Lung (tissue), 17 donors: ENCODE measurements at places on chromosomes 4 and X. TPM values are rescaled to one million over a fixed set of nuclear protein-coding genes. Genes with fewer than 3 reads are reported as not detected.
A peak's percentile ranks its signal among the peaks of the same experiment; 100 is the strongest.

Gene COMMD8
- total RNA-seq: 15.0 TPM

- H3K4me3 ChIP-seq: no peak overlapping the region
- H3K36me3 ChIP-seq: peaks cover 2% of the 10 kb centered on the region
- DNase-seq: no peak
These were observed 13.5 kb upstream of the LIMCH1 start for GRCh38 chr4:41524425-41524824.

Gene SLC2A9
- total RNA-seq: 18.6 TPM

DNA sequence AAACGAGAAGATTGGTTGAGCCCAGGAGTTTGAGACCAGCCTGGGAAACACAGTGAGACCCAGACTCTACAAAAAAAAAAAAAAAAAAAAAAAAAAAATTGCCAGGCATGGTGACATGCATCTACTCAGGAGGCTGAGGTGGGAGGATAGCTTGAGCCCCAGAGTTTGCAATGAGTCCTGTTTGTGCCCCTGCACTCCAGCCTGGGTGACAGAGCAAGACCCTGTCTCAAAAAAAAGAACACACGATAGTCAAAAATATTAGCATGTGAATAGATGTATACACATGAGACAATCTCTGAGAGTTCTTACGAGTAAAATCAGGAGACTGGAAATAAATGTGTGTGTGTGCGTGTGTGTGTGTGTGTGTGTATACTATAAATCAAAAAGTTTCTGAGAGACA lies 966.3 kb downstream of the FSTL5 start:
- DNase-seq: no peak
- no peaks in the 10 kb centered on the region for H3K36me3 ChIP-seq
- H3K4me1 ChIP-seq: no peaks in the 10 kb centered on the region
- no peaks in the 10 kb centered on the region for H3K27me3 ChIP-seq

Gene SYNPO2
- total RNA-seq: 14.8 TPM

- H3K4me1 ChIP-seq: peaks cover 24% of the 10 kb centered on the region
- no peaks in the 10 kb centered on the region for H3K36me3 ChIP-seq
- DNase-seq: peak; percentile 81
- H3K4me3 ChIP-seq: no peak overlapping the region
- no peak overlapping the region for H3K27ac ChIP-seq
These were observed 96.8 kb upstream of the CXXC4 start for GRCh38 chr4:104591510-104591911.

Gene PRSS12
- 55.0 TPM for total RNA-seq

Gene MXRA5
- total RNA-seq: 4.4 TPM

Gene PPP4R3C
- not detected for total RNA-seq

Gene GYG2
- 4.6 TPM for total RNA-seq

DNA sequence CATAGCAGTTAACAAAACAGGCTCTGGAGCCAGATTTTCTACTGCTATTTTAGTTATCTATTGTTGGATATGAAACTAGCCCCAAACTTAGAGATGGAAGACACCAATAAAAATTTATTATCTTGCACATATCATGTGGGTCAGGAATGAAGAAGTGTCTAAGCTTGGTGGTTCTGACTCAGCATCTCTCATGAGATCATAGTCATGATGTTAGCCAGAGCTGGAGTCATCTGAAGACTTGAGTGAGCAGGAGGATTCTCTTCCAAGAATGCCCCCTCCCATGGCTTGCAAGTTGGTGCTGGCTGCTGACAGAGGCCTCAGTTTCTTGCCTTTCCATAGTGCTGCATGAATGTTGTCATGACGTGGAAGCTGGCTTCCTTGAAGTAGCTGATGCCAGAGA lies 68.2 kb upstream of the TAPT1 start:
- no peaks in the 10 kb centered on the region for H3K4me1 ChIP-seq
- H3K27ac ChIP-seq: no peak overlapping the region
- H3K27me3 ChIP-seq: no peaks in the 10 kb centered on the region
- no peak for DNase-seq
- H3K36me3 ChIP-seq: no peaks in the 10 kb centered on the region

- H3K36me3 ChIP-seq: no peaks in the 10 kb centered on the region
- H3K4me3 ChIP-seq: no peak overlapping the region
- H3K27ac ChIP-seq: no peak overlapping the region
- no peaks in the 10 kb centered on the region for H3K27me3 ChIP-seq
- DNase-seq: no peak
These were observed 16.6 kb upstream of the GASK1B start for GRCh38 chr4:158189422-158189821.

Gene PDLIM3
- total RNA-seq: 42.0 TPM

- no peaks in the 10 kb centered on the region for H3K4me1 ChIP-seq
- H3K27ac ChIP-seq: no peak overlapping the region
- no peaks in the 10 kb centered on the region for H3K36me3 ChIP-seq
These were observed 980 bp upstream of the GIMD1 start for GRCh38 chr4:106369456-106370060.

DNA sequence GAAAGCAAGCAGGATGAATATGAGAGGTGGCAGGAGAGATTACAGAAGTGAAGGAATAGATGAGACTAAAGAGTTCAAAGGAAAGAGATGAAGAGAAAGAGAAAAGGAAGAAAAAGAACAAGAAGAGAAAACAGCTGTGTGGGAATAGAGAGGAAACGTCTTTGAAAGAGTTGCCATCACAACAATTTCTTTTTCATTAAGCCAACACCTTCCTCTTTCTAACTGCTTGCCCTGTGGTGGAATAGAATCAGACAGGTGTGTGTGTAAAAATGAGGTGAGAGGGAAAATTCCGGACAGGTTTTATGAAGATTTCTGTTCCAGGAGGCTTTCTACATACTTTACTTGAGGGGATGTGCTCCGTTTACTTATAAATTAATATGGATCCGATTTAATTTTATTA lies 28.8 kb downstream of the DTHD1 start:
- no peaks in the 10 kb centered on the region for H3K4me1 ChIP-seq
- no peak overlapping the region for H3K4me3 ChIP-seq
- H3K27me3 ChIP-seq: no peaks in the 10 kb centered on the region
- DNase-seq: no peak
- no peak overlapping the region for H3K27ac ChIP-seq

- DNase-seq: no peak
- no peak overlapping the region for H3K27ac ChIP-seq
- H3K4me3 ChIP-seq: no peak overlapping the region
- peaks cover 26% of the 10 kb centered on the region for H3K27me3 ChIP-seq
- no peaks in the 10 kb centered on the region for H3K36me3 ChIP-seq
These were observed 17.7 kb downstream of the MRFAP1 start for GRCh38 chr4:6658209-6658595.

DNA sequence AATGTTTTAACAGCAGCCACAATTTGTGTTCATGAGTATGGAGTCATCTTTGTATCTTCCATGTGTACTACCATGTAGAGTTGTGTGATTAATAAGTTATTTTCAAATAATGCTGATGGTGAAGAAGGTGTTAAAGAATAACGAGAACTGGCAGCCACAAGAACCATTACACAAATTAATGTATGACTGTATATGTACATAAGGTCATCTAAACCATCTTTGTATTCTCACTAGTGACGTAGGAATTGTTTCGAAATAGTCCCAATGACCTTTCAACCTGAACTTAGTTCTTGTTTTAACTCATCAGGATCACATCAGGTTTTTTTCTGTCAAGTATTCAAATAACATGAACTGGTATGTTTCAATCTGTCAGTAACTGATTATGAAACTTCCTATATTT lies 48.3 kb upstream of the NOCT start:
- DNase-seq: no peak
- no peak overlapping the region for H3K27ac ChIP-seq
- no peaks in the 10 kb centered on the region for H3K27me3 ChIP-seq
- no peaks in the 10 kb centered on the region for H3K4me1 ChIP-seq

GRCh38 chrX:7076245-7076661 lies 71.3 kb upstream of the STS start:
- H3K4me1 ChIP-seq: no peaks in the 10 kb centered on the region
- no peak for DNase-seq
- H3K4me3 ChIP-seq: no peak overlapping the region

DNA sequence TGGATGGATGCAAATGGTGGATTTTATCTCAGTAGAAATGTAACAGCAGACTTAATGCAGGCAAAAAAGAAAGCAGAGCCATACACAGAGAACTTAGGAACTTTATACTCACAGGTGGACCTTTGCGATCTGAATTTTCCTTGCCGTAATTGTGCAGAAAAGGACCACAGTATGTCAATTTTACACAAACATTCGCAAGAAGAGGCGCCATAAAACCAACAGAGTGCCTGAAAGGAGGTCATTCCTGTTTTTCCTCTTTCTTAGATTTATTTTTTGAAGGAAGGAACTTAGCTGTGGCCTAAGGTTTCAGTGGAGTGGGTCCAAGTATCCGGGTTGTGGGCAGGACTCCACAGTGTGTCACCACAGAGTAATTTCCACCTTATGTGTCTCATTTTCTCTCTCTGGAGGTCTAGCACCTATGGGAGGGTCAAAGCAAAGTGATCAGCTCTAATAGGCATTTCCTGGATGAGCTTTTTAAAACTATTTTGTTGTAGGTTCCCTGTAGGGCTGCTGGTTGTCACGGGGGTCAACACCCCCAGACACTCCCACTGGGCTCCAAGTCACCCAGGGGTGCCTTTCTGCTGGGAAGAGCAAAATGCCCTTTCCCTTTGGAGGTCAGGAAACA lies 24.7 kb upstream of the PBDC1 start:
- peak overlapping the region; percentile 86 for H3K27ac ChIP-seq
- H3K27me3 ChIP-seq: no peaks in the 10 kb centered on the region
- no peak overlapping the region for H3K4me3 ChIP-seq
- H3K36me3 ChIP-seq: no peaks in the 10 kb centered on the region

GRCh38 chr4:128819082-128819742 lies 9.7 kb downstream of the JADE1 start:
- H3K4me1 ChIP-seq: peaks cover 2% of the 10 kb centered on the region
- no peaks in the 10 kb centered on the region for H3K27me3 ChIP-seq
- H3K4me3 ChIP-seq: no peak overlapping the region
- no peaks in the 10 kb centered on the region for H3K36me3 ChIP-seq
- no peak for DNase-seq
- H3K27ac ChIP-seq: no peak overlapping the region

Gene USP17L5
- total RNA-seq: not detected

Gene RAB33A
- total RNA-seq: 0.67 TPM

DNA sequence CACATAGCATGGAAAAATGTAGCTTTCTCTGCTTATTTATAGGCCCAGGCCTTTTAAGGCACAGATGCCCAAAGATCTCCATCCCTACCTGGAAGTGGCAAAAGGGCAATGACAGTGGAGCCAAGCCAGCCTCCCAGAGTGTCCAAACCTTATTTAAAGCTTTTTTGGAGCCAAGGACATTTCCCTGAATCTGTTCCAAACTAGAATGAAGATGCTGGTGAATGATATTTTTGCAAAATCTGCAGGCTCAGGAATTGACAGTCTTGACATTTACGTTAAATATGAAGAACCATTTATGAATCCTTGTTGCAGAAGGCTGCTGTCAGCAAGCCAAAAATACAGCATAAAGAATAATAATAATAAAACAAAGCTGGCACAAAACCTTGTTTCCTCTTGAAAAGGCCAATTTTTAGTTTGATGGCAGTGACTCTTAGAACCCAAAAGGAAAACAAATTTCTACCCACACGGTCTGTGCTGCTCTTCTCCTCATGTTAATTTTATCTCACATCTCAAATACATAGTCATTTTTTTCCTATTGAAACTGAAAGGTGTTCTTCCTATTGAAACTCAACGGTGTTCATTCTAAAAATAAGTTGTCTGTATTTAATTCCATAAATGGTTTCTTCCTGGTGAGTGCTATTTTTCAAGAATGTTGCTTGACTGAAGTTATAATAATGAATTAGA lies 206.3 kb upstream of the TBL1X start:
- no peaks in the 10 kb centered on the region for H3K4me1 ChIP-seq
- no peak for DNase-seq
- no peak overlapping the region for H3K27ac ChIP-seq
- no peak overlapping the region for H3K4me3 ChIP-seq
- H3K36me3 ChIP-seq: no peaks in the 10 kb centered on the region
- peaks cover 7% of the 10 kb centered on the region for H3K27me3 ChIP-seq

DNA sequence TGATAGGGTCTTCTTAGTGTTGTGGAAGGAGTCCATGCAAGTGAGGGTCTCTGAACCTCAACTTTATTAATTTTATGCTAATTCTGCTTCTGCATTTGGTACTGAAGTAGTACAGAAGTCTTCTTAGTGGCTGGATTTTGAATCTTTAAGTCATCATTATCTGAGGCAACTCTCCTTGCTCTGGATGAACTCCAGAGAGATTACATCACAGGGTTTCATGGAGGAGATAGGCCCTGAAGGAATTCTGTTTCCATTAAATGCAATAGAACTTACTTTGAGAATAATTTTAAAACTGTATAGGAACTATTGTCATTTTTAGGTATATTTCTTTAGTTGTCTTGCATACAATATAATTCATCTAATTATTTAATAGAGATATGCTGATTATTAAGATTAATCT lies 451.2 kb downstream of the FAT4 start:
- H3K27ac ChIP-seq: no peak overlapping the region
- H3K4me3 ChIP-seq: no peak overlapping the region
- peak; percentile 33 for DNase-seq
- H3K36me3 ChIP-seq: no peaks in the 10 kb centered on the region
- H3K4me1 ChIP-seq: no peaks in the 10 kb centered on the region
